ENCODE measurements at places on chromosomes 13 and 19.
A peak's percentile ranks its signal among the peaks of the same experiment; 100 is the strongest.

DNA sequence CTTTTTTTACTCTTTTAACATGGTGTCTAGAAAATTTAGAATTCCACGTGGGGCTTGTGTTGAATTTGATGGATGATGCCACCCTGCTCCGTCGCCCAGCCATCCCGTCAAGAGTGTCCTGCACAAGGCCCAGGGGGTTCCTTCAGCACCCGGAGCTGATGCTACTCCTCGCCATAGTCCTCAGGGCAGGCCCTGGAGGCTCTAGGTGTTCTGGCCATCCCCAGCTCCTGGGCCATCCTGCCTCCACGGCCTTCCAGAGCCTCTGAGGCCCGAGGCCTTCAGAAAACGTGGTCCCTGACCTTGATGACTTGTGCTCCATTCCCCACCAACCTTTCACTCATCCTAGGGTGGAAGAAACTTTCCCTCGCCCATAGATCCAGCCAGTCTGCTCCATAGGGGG, 3.3 kb downstream of the AKT1S1 start:
- DNase-seq, result no peak

DNA sequence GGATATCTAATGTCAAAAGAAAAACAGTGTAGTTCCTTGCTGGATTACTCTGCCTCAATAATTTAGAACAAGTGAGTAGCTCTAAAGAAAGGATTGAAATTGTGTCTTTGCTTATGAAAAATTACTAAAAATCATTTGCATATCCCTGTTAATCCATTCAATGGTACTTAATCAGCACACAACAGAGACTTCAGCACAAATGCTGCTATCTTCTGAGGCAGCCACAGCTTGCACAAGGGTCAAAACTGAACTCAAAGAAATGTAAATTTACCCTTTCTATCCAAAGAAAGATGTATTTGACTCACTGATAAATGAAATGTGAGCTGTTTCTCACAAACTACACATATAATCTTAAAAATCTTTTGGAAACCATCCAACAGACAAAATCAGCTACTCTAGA, 116.2 kb downstream of the LHFPL6 start:
- peak; percentile 12 for DNase-seq

- DNase-seq, result no peak
These were observed 245.3 kb upstream of the HTR2A start for GRCh38 chr13:47142105-47142504.

DNA sequence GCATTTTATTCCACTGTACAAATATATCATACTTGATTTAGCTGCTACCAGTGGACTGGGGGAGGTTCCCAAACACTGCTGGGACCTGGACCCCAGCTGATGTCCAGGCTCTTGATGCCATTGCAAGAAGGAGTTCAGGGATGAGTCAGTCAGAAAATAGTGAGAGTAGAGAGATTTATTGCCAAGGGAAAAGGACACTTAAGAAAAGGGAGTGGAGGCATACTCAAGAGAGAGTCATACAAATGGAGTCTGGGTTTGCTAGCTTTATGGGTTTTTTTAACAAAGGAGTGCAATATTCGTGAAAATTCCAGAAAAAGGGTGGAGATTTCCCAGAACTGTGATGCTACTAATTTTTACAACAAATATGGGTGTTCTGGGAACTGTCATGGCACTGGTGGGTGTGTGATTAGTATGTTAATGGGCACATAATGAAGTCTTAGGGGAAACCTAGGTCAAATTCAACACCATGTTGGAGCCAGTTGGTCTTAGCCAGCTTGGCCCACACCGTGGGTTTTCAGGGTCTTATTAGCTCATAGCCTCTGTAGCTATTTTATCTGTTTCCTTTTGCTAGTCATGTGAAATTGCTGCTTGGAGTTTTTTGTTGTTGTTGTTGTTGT, 36.2 kb downstream of the GPC6 start:
- DNase-seq, result peak; percentile 57

- DNase-seq, result no peak
These were observed 1407.1 kb downstream of the UQCRFS1 start for GRCh38 chr19:27805848-27806247.

GRCh38 chr13:85564598-85564997, 234.6 kb downstream of the SLITRK6 start:
- no peak for DNase-seq

DNA sequence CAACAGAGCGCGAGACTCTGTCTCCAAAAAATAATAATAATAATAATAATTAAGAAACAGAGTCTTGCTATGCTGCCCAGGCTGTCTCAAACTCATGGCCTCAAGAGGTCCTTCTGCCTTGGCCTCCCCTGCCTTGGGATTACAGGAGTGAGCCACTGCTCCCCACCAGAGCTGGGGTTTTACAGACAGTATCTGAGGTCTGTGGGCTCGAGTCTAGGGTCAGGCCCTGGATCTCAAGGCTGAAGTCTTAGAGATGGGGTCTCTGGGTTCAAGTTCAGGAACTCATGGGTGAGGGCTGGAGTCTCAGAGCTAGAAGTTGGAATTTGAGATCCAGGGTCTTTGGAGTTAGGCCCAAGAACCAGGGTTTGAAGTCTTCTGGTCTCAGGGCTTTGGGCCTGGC, 3.5 kb downstream of the IL11 start:
- DNase-seq, result no peak

- no peak for DNase-seq
These were observed 20.6 kb upstream of the PCCA start for GRCh38 chr13:100068133-100068931.

Measured in iris pigment epithelial cell (primary cell).